ENCODE measurements at places on chromosomes 5 and 9. TPM values are rescaled to one million over a fixed set of nuclear protein-coding genes. Genes with fewer than 3 reads are reported as not detected.

GRCh38 chr5:10518347-10518746, 45.5 kb upstream of the ANKRD33B start:
- peak; percentile 46 for DNase-seq

DNA sequence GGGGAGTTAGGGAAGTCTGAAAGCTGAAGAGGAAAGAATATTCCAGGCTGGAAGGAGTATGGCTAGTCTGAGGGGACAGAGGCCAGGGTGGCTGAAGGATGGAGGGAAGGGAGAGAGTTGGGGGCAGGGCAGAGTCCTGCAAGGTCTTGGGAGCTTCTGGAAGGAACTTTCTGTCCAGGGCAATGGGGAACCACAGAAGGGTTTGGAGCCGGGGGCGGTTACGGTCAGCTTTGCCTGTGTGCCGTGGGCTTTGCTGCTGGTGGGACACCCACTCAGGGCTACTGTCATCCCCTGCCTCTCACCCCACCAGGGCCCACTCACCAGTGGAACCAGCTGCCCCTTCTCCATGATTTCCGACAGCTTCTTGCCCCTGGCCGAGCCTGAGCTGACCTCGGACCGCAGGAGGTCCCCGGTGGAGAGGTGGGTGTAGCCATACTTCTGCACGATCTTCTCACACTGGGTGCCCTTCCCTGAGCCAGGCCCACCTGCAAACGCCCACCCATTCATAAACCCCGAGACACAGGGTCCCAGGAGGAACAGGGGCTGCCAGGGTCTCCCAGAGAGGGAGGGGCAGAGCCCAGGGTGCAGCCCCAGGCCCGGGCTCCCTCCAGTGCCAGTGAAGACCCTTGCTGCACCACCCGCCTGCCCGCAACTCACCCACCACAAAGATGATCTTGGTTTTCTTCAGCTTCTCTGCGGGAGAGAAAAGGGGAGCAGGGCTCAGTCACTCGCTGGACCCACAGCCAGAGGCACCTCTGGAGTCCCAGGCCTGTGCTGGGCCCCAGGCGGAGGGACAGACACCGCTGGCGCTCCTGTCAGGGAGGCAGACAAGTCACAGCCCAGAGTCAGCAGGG, 4.9 kb downstream of the AK1 start:
- DNase-seq, result no peak

DNA sequence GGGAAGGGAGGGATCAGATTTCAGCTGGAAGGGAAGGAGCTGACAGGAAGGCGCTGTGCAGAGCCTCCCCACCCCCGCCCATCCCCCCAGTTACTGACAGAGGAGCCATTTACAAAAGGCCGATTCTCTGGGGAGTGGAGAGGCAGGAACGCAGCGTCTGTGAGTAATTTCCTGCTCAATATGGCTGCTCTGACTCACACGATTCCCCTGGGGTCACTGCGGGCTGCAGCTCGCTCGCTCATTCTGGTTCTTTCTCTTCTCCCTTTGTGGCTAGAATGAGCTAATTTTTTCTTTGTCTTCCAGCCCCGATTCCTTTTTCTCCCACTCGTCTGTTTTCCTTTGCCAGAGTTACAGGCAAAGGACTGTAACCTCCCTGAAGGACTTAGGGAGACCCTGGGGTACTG, 28.8 kb downstream of the PTPA start:
- DNase-seq, result peak; percentile 100

The PLEKHG4B gene
- total RNA-seq, result not detected

The GPRIN1 gene
- total RNA-seq, result 8.7 TPM

- peak; percentile 49 for DNase-seq
Measured at GRCh38 chr5:69271376-69271775, 36.7 kb downstream of the CDK7 start.

DNA sequence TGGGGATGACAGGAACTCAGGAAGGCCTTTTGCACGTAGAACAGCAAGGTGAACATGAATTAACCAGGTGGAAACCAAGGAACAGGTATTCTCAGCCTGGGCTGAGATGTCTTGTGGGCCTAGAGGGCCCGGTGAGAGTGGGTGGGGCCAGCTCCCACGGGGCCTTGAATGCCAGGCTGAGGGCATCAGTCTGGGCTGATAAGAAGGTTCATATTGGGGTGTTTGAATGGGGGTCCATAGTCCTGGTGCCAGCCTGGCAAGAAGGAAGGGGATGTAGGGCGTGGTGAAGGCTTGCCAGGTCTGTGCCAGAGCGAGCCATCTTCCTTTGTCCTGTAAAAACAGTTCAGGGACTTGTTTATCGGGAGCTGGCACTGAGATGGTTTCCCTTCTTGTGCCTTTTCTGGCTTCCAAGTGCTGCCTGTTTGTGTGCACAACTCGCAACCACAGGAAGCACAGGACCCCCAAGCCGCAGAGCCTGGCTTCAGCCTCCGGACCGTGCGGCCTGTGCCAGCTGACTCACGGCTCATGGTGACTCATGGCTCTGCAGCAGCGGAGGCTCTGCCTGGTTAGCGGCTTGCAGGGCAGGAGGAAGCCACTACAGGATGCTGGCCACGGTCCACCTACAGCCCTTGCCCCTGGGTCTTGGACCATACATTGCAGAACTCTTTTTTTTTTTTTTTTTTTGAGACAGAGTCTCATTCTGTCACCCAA, 2.4 kb downstream of the CARD19 start:
- DNase-seq, result peak; percentile 97

DNA sequence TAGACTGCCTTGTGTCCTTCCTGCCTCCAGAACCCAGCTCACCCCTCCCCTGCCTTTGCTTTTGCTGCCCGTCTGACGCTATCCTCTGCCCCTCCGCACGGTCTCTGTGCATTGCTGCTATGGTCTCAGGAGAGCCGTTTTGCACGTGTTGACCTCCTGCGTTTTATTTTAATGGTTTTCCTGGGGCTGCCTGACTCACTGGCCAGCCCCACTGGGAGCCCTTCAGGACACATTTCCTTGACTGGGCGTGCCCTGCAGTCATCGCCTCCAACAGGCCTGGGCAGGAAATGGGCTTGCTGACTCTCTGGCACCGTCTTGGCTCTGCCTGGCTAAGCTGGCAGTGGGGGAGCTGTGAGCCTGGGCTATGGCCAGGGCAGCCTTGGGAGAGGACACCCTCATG, 17.9 kb upstream of the ASS1 start:
- peak; percentile 90 for DNase-seq

The GRM6 gene
- total RNA-seq, result not detected

DNA sequence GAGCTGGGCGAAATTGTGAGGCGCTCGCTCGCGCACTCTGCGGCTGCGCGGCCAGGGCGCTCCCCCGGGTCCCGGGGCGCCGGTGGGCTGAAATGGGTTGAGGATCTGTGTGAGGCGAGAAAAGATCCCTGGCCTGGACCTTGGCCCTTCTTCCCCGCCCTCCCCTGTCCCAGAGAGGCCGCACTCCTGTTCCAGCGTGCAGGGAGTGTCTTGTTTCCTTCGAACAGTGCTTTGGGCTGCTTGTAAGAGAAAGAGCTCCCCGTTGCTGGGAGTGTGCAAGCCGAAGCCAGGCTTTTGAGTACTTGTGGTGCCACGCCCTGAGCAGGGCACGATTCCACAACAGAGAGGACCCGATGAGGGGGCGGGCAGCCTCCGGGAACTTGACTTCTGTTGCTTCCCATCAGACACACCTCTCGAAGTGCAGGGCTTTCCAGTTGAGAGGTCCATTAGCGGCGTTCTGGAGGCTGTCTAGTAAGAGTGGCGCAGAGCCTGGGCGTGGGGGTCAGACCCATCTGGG, 535 bp downstream of the DOLPP1 start:
- no peak for DNase-seq

The FUBP3 gene
- 27.4 TPM for total RNA-seq

The CARD6 gene
- 39.6 TPM for total RNA-seq

DNA sequence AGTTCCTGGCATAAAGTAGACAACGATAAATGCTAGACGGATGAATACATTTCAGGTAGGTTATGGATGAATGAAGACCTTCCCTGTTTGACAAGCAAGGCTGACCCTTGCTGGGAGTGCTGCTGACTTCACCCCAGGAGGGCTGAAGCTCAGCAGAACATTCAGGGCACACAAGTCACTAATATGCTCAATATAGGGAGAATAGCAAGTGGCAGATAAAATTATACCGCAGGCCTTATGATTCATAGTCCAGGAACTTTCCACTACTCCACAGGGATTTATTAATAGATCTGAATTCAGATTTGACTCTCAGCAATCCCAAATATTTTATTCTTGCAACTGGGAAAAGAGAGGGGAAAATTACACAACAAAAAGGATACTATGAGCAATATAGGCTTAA, 38.2 kb upstream of the GRAMD2B start:
- DNase-seq, result no peak

DNA sequence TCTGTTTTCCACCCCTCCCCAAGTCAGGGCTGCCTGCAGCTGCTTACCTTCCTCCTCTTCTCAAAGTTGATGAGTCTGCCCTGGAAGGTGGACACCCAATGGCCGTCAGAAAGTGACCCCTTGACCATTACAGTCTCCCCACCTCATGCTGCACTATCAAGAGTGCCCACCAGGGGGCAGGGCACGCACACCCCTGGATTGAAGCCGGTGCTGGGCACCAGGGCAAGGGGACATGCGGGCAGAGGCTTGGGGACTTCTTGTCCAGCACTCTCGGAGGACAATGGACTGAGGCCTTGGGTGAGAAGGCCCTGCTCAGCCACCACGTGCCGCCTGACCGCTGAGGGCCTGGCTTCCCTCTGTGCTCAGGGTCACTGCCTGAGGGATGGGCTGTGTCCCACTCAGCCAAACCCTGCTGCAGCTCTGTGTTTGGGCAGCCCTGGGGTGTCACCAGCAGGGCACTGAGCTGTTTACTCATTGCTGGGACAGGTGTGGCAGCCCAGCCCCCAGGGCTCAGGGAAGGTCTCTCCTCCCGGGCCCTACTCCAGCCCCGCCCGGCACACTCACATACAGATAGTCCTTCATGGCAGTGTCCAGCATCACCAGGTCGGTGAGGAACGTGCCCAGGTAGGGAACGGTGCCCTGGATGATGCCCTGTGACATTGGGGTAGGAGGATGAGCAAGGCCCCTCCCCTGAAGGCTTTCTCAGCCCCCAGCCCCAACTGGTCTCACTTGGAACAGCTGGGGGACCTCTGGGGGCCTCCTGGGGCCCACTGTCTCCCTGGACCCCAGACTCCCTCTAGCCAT, 17.7 kb downstream of the RALGDS start:
- DNase-seq, result peak; percentile 72

DNA sequence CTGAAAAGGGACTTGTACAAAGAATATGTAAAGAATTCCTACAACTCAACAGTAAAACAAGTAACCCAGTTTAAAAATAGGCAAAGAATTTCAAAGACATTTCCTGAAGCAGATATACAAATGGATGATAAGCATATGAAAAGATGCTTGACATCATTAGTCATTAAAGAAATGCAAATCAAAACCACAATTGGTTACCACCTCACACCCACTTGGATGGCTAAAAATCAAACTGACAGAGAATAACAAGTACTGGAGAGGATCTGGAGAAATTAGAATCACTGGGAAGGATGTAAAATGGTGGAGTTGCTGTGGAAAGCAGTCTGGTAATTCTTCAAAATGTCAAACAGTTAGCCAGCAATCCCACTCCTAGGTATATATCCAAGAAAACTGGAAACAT, 12.5 kb upstream of the FOXE1 start:
- no peak for DNase-seq

- DNase-seq, result no peak
Measured at GRCh38 chr5:148760945-148761638, 65.3 kb upstream of the ADRB2 start.

GRCh38 chr9:97039514-97039860, 545 bp upstream of the CTSV start:
- DNase-seq, result peak; percentile 47

- DNase-seq, result no peak
Measured at GRCh38 chr5:88661806-88662207, 221.2 kb downstream of the MEF2C start.

The PCDHGA12 gene
- 4.1 TPM for total RNA-seq

- DNase-seq, result no peak
Measured at GRCh38 chr5:2135354-2135753, 252.6 kb upstream of the IRX4 start.

GRCh38 chr5:171624396-171624795, 161.2 kb upstream of the SMIM23 start:
- DNase-seq, result no peak

- DNase-seq, result no peak
Measured at GRCh38 chr5:12885018-12885417, 980.8 kb upstream of the CTNND2 start.

DNA sequence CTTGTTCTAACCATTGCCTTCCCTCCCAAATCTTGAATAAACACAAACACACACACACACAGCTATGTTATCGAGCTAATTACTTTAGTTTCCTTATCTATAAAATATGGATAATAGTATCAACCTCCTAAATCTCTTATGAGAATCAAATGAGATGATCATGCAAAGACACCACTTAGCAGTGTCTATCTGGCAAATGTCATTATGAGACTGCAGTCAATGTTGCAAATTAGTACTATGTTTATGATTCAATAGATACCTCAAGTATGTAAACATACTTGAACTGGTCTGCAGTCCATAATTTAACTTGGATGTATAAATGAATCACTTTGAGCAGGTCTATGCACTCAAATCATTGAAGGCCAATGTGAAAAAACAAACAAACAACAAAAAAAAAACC, 22.2 kb upstream of the ERAP2 start:
- DNase-seq, result no peak

DNA sequence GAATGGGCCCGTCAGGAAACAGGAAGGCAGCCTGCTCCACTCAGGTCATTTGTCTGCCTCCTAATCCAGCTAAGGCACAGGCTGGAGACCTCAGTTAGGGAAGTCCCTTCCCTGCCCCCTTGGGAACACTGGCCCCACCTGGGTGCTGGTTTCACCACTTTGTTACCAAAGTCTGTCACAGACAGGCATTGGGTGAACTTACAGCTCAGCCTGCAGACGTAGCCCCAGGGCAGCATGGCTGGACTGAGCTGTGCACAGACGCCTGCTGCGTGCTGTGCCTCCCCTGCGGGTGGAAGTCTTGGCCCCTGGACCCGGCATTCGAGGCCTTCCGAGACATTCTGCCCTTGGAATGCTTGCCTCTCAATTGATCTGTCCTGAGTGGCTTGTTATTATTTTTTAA, 48.9 kb downstream of the TENT4A start:
- DNase-seq, result no peak

- DNase-seq, result no peak
Measured at GRCh38 chr9:69147041-69147834, 26.8 kb upstream of the TJP2 start.

- DNase-seq, result no peak
Measured at GRCh38 chr9:89494199-89494598, 3.7 kb downstream of the SEMA4D start.

All from dermis blood vessel endothelial cell (primary cell).